ENCODE measurements at places on chromosomes 5 and 9. TPM values are rescaled to one million over a fixed set of nuclear protein-coding genes. Genes with fewer than 3 reads are reported as not detected.

DNA sequence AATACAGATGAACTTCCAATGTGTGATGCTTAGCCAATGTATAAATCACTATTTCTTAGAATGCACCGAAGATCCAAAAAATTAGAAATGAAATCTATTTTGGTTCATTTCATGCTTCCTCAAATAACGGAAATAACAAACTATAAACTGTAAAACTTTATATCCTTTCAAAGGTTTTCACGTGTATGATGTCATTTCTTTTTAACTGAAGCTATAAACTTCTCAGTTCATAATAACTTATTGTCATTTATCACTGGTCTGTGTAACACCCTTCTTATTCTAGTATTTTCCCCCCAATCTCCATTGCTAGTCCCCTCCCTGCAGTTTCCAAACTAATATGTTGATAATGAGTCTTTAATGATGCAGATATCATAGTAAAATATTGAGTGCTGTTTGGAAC is 36.4 kb downstream of the DMRT2 start:
- H3K4me1 ChIP-seq = no peaks in the 10 kb centered on the region
- no peak overlapping the region for H3K27ac ChIP-seq
- H3K27me3 ChIP-seq = no peaks in the 10 kb centered on the region
- DNase-seq = no peak
- no peaks in the 10 kb centered on the region for H3K36me3 ChIP-seq
- no peak overlapping the region for H3K4me3 ChIP-seq

DNA sequence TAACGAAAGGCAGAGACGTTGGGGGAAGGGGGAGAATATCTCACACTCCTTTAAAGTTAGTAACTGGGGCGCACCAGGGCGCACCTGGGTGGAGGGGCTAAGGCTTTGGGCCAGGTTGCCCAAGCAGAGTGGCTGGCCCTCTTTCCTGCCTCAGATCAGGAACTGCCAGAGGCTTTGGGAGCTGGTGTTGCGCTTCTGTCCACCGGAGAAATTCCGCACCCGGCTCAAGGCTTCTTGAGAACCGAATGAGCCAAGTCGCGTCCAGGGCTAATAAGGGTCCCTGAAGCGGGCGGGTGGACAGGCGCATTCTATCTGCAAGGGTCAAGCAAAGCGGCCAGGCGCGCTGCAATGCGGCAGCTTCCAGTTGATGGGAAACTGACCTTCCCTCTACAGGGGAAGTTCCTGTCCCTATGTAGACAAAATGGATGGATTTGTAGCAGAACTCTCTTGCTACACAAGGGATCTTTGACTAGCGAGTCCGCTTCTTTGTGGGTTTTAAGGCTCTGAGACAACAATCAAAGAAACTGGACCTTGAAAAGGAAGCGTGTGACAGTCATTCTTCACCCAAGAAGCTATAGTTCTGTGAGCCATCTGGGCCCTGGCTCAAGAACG is 5.5 kb downstream of the PAX5 start:
- no peak for DNase-seq
- H3K27ac ChIP-seq = no peak overlapping the region
- H3K27me3 ChIP-seq = peaks cover 97% of the 10 kb centered on the region
- no peaks in the 10 kb centered on the region for H3K36me3 ChIP-seq

- no peaks in the 10 kb centered on the region for H3K27me3 ChIP-seq
- peaks cover 21% of the 10 kb centered on the region for H3K36me3 ChIP-seq
- DNase-seq = no peak
- no peaks in the 10 kb centered on the region for H3K4me1 ChIP-seq
- no peak overlapping the region for H3K4me3 ChIP-seq
Observed at GRCh38 chr9:18798106-18798505, 234.9 kb downstream of the SAXO1 start.

GRCh38 chr5:139061856-139062255 is 136.3 kb downstream of the SIL1 start:
- peak; percentile 27 for DNase-seq
- peaks cover 15% of the 10 kb centered on the region for H3K4me1 ChIP-seq
- no peaks in the 10 kb centered on the region for H3K27me3 ChIP-seq
- H3K4me3 ChIP-seq = no peak overlapping the region
- H3K27ac ChIP-seq = peak overlapping the region; percentile 69

GRCh38 chr5:65161655-65162054 is 320.1 kb downstream of the ADAMTS6 start:
- DNase-seq = no peak
- H3K27ac ChIP-seq = peak overlapping the region; percentile 34
- H3K36me3 ChIP-seq = peaks cover 9% of the 10 kb centered on the region
- H3K27me3 ChIP-seq = no peaks in the 10 kb centered on the region

GRCh38 chr5:32329395-32329834 is 16.7 kb upstream of the MTMR12 start:
- no peaks in the 10 kb centered on the region for H3K4me1 ChIP-seq
- peak; percentile 23 for DNase-seq
- H3K27ac ChIP-seq = no peak overlapping the region
- H3K36me3 ChIP-seq = no peaks in the 10 kb centered on the region

DNA sequence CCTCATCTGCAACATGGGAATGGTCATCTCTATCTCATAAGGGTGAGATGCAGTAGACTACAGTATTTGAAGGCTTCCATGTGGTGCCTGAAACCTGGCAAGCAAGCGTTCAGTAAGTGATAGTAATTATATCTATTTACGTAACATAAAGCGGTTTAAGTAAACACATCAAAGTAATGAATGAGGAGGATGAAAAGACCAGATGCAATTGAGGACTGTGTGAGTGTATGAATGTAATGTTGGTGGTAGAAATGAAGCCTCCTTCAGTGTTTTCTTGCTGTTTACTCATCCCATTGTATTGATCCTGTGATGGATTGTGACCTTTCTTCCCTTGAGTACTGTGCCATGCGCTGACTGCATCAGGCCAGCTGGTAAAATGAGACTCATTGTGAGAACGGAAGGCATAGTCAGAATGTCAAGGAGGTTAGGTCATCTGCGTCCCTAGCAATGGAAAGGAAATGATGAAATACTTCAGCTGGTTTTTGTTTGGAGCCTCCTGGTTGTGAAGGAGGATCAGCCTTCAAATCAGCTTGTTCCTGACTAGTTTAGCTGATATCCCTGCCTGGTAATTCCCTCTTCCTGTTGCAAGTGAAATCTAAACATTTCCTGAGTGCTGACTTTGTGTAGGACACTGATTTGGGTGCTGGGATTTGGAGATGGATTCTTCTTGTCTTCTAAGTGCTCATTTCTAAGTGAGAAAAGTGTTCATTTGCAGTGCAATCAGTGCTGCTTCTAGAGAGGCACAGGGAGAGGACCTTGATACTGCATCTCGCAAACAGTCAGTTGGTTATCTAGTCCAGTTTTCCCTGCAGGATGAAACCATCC is 35.6 kb downstream of the TNFSF8 start:
- H3K36me3 ChIP-seq = no peaks in the 10 kb centered on the region
- peak overlapping the region; percentile 80 for H3K27ac ChIP-seq
- H3K4me3 ChIP-seq = no peak overlapping the region
- no peaks in the 10 kb centered on the region for H3K27me3 ChIP-seq

DNA sequence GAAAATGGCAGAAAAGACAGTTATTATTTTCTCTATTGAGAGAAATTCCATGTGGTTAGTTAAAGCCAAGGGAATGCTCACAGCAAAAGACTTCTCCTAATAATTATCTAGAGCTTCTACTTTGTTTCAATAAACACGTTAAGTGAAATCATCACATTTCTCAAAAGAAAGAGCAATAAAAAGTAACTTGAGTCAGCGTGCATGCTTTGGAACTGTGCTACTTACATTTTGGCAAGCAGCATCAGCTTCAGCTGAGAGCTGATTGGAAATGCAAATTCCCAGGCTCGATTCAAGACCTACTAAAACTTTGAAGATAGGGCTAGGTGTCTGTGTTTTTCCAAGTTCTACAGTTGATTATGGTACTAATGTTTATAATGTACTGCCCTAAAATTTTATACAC is 132.1 kb downstream of the CDH18 start:
- H3K4me3 ChIP-seq = no peak overlapping the region
- H3K4me1 ChIP-seq = peaks cover 16% of the 10 kb centered on the region
- peak; percentile 65 for DNase-seq
- H3K27me3 ChIP-seq = no peaks in the 10 kb centered on the region

GRCh38 chr5:31770998-31771397 is 132.1 kb downstream of the PDZD2 start:
- DNase-seq = no peak
- H3K4me3 ChIP-seq = no peak overlapping the region
- no peak overlapping the region for H3K27ac ChIP-seq
- H3K4me1 ChIP-seq = no peaks in the 10 kb centered on the region
- no peaks in the 10 kb centered on the region for H3K36me3 ChIP-seq

GRCh38 chr5:172334641-172335040 is 51.1 kb upstream of the UBTD2 start:
- no peak overlapping the region for H3K4me3 ChIP-seq
- H3K27ac ChIP-seq = no peak overlapping the region
- H3K4me1 ChIP-seq = no peaks in the 10 kb centered on the region
- no peak for DNase-seq

GRCh38 chr5:127960270-127960691 is 123.3 kb upstream of the SLC12A2 start:
- peaks cover 18% of the 10 kb centered on the region for H3K4me1 ChIP-seq
- no peak overlapping the region for H3K4me3 ChIP-seq
- H3K36me3 ChIP-seq = no peaks in the 10 kb centered on the region
- H3K27ac ChIP-seq = no peak overlapping the region
- no peak for DNase-seq

- no peak overlapping the region for H3K4me3 ChIP-seq
- H3K27ac ChIP-seq = peak overlapping the region; percentile 36
- DNase-seq = peak; percentile 93
Observed at GRCh38 chr5:32504989-32505596, 60.6 kb upstream of the ZFR start.

GRCh38 chr9:104611213-104611612 is 5.8 kb upstream of the OR13C2 start:
- H3K36me3 ChIP-seq = no peaks in the 10 kb centered on the region
- no peaks in the 10 kb centered on the region for H3K27me3 ChIP-seq
- H3K4me1 ChIP-seq = no peaks in the 10 kb centered on the region
- no peak overlapping the region for H3K27ac ChIP-seq
- no peak overlapping the region for H3K4me3 ChIP-seq
- no peak for DNase-seq

Gene PAM
- total RNA-seq = 259 TPM

Gene SLC6A7
- total RNA-seq = not detected

Gene PDE6A
- total RNA-seq = 0.17 TPM

Gene LRRC70
- 0.64 TPM for total RNA-seq

Gene GOLM1
- total RNA-seq = 121 TPM

Gene COL5A1
- 1,568 TPM for total RNA-seq

Gene RLN1
- total RNA-seq = 0.53 TPM

Gene NTNG2
- total RNA-seq = 2.4 TPM

Measured in astrocyte (in vitro differentiated cells and primary cell).